ENCODE measurements at places on chromosomes 7 and 10.
A peak's percentile ranks its signal among the peaks of the same experiment; 100 is the strongest.

GRCh38 chr7:107233-107632, 85.1 kb upstream of the FAM20C start:
- DNase-seq, result no peak

- no peak for DNase-seq
Measured at GRCh38 chr10:22620140-22620857, 94.1 kb downstream of the PIP4K2A start.

DNA sequence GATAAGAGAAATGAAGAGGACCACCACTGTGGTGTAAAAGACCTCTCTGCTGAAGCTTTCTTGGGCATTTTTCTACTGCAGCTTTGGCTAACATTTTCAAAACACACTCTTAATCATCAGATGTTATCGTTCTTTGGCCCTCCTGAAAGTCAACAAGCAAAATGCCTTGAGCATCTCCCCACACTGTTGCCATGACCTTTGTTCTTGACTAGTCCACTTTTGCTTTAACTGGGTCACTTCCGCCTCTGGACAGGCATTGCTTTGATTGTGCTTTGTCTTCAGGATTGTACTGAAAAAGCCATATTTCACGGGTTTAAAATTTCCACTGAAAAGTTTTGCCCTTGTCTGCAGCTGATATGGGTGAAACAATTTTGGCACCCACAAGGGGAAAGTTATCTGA, 107.8 kb upstream of the CXCL12 start:
- no peak for DNase-seq

DNA sequence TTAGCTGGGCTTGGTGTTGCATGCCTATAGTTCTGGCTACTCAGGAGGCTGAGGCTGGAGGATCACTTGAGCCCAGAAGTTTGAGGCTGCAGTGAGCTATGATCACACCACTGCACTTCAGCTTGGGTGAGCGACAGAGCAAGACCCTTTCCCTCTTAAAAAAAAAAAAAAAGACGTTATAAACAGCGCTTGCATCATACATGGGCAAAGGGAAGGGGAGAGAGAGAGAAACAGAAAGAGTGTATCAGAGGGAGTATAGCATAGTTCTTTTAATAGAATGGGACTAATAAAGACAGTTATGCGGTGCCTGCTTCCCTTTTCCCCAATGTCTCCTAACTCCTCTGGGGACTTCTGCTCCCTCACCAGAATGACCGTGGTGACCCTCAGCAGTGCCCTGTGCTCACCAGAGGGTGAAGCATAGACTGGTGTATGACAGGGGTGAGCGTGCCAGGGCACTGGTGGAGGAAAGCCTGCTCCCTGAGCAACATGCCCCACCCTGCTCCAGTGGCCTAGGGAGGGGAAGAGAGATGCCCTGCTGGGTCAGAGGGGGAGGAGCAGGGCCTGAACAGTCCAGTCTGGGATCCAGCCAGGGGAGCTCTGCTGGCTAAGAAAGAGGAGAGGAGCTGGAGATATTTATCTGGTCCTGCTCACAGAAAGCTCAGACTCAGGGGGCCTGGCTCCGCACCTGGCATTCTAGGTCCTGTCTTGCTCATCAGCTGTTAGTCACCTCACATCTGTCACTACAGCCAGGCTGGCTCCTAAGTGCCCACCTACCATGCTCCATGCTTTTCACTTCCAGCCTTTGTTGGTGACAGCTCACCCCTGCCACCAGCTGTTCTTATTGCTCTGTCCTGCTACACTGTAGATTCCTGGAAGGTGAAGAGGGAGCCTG, 2.2 kb downstream of the PDZD7 start:
- DNase-seq, result no peak

GRCh38 chr7:90244565-90244908, 437 bp upstream of the CFAP69 start:
- DNase-seq, result no peak

- DNase-seq, result no peak
Measured at GRCh38 chr10:120517881-120518484, 61.0 kb downstream of the PLPP4 start.

- no peak for DNase-seq
Measured at GRCh38 chr7:52685333-52685732, 350.1 kb upstream of the POM121L12 start.

- no peak for DNase-seq
Measured at GRCh38 chr7:99061001-99061776, 82.7 kb downstream of the SMURF1 start.

DNA sequence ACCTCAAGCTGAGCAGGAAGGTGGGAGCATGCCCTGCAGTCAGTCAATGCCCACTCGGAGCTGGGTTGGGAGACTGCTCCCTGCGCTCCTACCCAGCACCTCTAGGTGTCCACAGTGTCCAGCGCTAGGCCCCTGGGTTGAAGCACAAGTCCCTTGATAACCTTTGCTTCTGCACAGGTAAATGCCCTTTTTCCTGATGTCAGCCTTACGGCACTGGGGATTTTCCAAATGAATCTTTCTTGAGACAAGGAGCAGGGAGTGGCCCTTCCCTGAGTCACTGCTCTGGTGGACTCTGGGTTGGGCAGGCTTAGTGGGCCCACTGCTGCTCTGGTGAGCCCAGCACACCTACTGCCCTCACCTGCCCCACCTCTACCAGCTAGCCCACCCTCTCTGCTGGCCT, 61.9 kb upstream of the OPN4 start:
- DNase-seq, result no peak

GRCh38 chr7:152893801-152894294, 134.3 kb downstream of the ACTR3B start:
- no peak for DNase-seq

- no peak for DNase-seq
Measured at GRCh38 chr7:129295015-129295423, 70.2 kb downstream of the AHCYL2 start.

GRCh38 chr10:113379091-113379490, 173.8 kb upstream of the HABP2 start:
- DNase-seq, result no peak

DNA sequence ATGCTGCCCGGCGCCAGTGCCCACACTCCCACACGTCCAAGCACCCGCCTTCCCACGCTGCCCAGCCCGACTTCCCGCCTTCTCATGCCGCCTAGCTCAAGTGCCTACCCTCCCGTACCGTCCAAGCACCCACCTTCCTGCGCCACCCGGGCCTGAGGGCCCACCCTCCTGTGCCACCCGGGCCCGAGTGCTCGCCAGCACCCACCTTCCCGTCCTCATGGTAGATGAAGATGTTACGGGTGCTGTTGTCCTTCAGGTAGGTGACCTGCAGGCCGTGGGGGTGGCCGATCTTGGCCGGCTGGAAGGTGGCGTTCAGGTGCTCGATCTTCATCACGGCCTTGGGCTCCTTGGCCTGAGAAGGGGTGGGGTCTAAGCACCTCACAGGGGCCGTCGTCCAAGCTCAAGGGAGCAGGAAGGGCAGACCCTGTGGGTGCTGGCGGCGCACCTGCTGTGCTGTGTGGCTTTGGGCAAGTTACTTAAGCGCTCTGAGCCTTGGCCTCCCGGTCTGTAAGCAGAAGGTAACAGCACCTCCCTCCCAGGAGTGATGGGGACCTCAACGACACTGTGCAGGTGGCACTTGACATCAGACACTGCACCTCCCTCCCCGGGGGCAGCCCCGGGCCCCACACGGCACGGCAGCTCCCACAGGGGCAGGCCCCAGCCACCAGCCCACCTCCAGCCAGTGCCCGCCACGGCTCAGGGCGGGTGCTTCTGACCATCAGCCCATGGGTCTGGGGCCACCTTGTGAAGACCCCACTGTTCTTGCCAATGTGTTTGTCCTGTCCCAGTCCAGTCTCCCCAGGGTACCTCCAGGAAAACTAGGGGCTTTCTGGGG, 27.8 kb downstream of the GET4 start:
- no peak for DNase-seq

DNA sequence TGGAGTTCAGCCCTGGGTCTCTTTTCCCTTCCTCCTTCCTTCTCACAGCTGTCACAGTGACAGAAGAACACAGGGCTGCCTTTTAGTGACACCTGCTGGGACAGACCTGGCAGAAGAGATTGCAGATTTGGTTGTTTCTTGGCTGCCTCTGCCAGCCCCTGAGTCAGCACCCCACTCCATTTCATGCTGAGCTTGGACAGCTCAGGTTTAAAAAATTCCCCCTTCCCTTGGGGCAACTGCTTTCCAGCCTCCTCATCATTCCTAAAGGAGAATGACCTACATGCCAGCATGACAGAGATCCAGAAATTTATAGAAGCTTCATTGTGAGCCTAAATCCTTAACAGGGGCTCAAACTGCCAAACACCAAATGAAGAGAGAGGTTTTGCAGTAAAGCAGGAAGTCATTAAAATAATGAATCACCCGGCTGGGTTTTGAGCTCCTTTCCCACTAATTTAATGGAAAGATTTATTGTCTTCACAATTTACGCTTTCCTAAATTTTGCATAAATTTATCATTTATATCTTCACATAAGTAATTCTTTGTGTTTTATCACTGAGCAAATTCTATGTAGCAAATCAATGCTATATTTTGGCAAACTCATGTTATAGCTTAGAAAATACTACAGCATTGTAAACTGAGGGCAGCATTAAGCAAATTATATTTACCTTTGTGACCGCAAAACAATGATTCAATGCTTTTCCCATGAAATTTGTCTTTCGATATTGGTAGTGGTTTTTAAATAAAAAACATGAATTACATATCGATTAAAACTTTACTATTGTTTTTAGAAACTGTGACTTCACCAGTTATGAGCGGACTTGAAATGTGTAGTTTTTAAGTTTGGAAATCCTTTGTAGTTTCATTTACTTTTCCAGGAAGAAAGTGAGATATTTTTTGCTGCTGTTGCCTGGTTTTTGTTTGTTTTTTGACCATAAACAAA, 399.5 kb upstream of the ANKRD30A start:
- no peak for DNase-seq

- no peak for DNase-seq
Measured at GRCh38 chr7:150793569-150794238, 6.5 kb downstream of the TMEM176B start.

DNA sequence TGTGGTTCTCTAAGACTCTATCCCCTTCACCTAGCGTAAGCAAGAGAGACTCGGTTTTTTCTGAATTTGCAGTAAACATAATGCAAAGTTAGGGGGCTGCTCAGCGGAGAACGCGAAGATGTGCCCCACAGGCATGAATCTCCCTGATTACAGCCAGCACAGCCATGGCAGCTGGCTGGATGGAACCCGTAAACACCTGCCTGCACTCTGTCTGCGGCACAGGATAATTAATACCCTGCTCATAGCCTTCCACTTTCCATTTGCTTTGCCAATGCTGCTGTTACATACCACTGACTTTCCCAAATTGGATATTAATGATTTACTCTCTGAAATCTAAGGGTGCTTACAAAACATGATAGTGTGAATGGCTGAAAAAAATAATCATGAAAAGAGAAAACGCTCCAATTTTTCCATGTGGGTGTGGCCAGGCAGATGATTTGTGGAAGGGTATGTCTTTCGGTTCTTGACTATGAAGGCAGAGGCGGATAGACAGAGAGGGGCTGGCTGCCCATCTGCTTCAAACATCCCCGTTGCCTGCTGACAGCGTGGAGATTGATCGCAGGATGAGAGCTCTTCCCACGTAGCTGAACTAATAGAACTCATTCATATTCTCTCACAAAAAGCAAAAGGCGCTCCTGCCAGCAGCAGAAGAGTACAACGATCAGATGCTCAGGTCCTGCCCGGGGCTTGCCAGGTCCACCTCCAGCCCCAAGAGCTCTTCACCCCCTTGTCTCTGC, 193.2 kb upstream of the GHITM start:
- no peak for DNase-seq

- no peak for DNase-seq
Measured at GRCh38 chr7:102064361-102065025, 222.2 kb upstream of the SH2B2 start.

GRCh38 chr7:21426286-21427181, 1.3 kb upstream of the SP4 start:
- DNase-seq, result no peak

DNA sequence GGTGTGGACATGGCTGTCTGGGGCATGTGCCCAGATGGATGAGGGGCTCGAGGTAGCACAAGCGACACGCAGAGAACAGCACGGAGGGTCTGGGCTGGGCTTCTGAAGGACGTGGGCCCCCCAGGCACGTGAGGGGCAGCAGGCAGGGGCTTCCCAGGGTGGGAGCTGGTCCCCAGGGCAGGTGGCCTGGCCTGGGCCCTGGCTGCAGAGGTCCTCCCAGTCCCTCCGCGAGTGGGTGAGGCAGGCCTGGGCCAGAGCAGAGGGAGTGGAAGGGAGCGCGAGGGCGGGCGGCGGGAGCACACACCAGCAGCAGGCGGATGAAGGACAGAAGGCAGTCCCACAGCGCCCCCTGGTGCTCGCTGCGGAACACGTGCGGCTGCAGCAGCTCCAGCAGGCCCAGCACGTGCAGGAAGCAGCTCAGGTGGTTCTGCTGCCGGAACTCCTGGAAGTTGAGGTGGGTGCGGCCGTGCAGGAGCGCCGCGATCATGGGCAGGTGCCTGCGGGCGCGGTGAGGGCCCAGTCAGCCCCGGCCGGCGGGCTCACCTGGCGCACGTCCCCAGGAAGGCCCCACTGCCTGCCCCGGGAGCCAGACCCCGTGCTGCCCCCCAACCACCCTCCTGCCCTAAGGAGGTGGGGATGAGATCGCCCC, 14.7 kb upstream of the MICALL2 start:
- DNase-seq, result peak; percentile 84

DNA sequence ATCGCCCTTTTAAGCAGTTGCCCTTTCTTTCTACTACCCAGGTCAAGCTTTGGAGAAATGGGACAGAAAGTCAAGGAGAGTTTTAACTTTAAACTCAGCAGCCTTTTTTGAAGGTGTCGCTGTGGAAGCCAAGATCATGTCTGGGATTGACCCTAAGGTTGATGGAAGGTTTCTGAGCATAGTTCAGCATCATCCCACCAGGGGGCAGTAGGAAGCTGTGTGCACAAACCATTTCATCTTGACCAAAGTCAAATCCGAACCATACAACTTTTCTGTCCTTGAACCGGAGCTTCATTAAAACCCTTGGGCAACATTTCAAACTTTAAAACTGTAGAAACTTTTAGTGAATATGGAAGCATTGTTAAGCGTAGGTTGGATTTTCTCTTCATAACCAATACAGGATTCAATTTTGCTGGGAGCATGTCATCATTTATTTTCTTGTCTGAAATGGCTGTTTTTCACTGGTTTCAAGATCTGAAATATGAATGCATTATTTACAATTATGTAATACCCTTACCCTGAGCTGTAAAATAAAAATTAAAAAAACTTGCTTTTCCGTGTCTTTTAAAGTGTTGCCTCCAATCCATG, 214.4 kb upstream of the KIAA1217 start:
- no peak for DNase-seq

- no peak for DNase-seq
Measured at GRCh38 chr7:68756986-68757495, 841.2 kb upstream of the AUTS2 start.

DNA sequence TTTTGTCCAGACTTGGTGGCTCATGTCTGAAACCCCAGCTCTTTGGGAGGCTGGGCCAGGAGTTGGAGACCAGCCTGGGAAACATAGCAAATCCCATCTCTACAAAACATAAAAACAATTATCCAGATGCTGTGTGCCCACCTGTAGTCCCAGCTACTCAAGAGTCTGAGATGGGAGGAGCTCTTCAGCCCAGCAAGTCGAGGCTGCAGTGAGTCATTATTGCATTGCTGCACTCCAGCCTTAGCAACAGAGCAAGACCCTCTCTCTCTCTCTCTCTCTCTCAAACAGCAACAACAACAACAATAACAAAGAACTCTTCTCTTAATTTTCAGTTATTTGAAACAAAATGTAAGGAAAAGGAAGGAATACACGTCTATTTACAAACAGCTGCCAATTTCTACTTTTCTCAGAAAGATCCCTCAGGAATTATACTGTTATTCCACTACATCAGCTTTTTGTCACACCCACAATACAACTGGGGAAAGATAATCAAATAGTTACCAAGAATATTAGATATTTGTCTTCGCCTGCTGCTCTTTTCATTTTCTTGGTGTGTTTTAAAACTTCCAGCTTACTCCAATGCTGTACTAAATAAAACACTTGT, 5.1 kb upstream of the TSPAN12 start:
- no peak for DNase-seq

All from activated gamma-delta T cell treated with Interleukin-2 at 50 U/mL for 16 hours (primary cell).